ENCODE measurements at places on chromosomes 11 and 22.
A peak's percentile ranks its signal among the peaks of the same experiment; 100 is the strongest.

GRCh38 chr22:49632199-49633009, 195.3 kb downstream of the BRD1 start:
- DNase-seq, result peak; percentile 32

GRCh38 chr22:40951795-40952605, 822 bp downstream of the RBX1 start:
- DNase-seq, result peak; percentile 31

- DNase-seq, result peak; percentile 76
Measured at GRCh38 chr22:20080445-20080775, 369 bp downstream of the DGCR8 start.

DNA sequence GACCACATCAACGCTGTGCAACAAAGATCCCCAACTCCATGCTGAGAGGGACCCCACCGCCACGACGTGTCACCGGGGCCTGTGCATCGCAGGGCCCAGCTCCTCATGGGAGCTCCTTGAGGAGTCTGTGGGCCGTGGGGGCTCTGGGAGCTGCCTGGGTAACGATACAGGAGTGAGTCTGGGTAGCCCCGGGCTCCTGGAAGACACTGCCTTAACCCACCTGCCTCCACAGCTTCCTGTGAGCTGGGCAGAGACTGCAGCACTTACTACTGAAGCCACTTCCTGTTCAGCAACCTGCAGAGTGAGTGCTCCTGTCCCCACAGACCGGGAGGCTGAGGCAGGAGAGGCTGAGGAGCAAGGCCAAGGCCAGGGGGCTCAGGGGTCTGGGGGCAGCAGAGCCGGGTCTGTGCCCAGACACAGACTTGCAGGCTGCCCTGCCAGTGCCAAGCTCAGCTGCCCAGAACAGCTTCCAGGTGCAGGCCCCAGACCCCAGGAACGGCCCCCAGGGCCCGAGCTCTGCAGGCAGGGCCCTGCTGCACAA, 226.7 kb downstream of the BRD1 start:
- DNase-seq, result no peak

- no peak for DNase-seq
Measured at GRCh38 chr22:49503321-49503720, 324.4 kb downstream of the BRD1 start.

- no peak for DNase-seq
Measured at GRCh38 chr11:94219771-94220170, 84.6 kb upstream of the IZUMO1R start.

DNA sequence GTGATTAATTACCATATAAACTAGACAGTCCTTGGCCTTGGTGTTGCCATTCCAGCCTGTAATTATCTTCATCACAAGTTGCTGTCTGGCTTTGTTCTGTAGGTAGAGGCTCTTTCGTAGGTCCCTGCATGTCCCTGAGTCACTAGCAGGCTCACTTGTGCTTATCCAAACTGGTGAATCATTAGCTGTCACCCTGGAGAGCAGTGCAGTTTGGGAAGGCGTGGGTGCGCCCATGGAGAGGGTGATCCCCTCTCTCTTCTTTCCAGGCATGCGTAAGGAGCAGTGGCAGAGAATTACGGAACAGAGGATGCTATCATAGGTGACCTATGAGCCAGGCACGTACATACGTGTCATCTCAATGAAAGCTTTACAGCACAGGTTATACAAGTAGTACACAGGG, 11.0 kb upstream of the EHF start:
- no peak for DNase-seq

DNA sequence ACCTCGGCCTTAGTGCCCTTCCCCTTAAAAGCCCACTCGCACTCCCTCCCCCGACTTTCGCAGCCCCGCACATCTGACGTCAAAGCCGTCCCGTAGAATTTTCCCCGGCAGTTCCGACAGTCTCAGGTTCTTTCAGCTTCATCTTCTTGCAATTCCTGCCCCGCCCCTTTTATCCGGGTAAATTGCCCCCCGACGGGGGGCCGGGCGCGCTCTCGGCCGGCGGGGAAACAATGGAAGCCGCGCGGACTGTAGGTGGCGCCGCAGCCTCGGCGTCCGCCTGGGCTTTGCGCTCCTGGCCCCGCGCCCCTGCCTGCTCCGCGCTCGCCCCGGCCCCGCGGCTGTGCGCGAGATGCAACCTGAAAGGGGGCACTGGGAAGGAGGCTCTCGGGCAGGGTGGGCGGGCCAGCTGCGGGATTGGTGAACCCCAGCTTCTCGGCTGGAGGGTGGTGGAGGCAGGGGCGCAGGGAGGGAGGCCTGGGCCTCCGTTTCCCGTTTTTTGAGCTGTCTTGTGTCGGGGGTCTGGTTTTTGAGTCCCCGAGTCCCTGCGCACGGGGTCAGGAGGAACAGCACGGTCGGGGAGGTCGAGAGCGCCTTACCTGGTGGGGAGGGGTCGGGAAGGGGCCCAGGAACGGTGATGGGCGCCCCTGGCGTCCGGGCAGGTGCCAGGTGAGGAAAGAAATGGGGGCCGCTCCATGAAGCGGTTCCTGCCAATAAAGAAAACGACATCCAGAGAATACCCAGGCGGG, 859 bp upstream of the FGF19 start:
- peak; percentile 11 for DNase-seq

DNA sequence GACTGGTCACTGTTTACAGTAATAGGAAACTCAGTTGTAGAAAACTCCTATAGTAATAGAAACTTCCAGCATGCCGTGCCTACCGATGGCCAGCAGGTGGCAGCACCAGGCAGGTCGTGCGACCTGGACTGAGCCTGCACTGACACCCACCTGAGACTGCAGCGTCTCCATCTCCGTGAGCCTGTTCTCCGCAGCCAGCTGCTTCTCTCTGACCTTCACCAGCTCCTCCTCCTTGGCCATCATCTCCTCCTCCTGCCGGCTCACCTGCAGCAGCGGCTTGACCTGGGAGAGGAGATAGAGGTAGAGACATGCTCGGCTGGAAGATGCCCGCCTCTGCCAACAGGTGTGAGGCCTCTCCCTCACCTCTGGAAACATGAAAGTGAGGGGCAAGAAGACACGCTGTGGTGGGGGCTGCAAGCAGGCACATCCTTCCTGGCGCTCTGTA, 48.5 kb downstream of the APOL1 start:
- peak; percentile 83 for DNase-seq

DNA sequence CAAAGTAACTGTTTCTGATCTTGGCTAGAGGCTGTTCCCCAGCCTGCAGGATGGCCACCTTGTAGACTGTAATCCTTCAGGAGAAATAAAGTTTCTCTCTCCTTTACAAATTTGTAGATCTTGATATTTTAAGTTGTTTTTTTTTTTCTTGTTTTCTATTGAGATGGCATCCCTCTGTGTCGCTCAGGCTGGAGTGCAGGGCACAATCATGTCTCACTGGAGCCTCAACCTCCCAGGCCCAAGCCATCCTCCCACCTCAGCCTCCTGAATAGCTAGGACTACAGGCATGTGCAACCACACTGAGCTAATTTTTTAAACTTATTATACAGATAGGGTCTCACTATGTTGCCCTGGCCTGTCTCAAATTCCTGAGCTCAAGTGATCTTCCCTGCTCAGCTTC, 389.8 kb upstream of the LRRC4C start:
- DNase-seq, result no peak

DNA sequence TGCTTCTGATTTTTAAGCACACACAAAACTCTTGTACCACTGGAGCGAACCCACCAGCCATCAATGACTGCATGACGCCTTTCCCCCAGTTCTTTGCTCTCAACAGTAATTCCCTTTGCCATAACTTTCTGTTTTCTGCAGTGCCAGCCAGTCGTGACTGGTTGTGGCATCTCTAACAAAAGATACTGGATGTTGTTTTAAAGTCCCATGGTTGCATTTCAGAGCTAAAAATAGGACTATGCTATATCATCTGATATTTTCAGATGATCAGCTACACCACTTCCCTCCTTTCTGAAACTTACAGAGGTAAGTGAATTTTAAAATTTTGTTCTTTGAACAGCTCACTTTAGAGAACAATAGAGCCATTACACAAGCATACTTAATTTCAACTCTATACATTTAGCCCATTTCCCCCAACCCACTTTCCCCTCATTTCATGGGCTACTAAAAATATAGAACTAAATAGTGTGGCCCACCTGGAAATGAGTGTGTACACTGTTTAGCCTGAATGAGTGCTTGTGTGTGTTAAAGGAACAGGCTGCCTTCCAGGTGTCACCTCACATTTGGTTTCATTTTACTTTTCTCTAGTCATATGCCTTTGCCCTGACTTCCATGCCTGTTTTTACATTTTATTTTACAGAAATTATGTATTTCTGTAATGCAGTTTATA, 136.9 kb upstream of the ZC3H12C start:
- DNase-seq, result no peak

DNA sequence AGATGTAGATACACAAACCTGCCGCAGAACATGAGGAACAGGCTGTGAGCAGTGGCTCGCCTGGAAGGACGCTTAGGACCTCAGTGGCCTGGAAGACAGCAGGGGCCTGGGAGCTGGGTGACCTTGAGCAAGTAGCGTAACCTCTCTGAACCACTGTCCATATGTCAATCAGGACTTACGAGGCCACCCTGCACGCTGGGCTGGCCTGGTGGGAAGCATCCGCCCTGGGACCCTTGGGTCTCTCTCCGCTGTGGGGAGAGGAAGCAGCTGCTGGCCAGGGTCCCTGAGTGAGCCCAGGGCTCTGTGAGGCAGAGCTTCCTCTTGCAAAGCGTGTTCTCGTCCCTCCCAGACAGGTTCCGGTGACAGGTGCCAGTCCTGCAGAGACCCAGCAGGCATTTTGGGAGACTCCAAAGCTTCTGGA, 14.0 kb upstream of the EHD1 start:
- no peak for DNase-seq

DNA sequence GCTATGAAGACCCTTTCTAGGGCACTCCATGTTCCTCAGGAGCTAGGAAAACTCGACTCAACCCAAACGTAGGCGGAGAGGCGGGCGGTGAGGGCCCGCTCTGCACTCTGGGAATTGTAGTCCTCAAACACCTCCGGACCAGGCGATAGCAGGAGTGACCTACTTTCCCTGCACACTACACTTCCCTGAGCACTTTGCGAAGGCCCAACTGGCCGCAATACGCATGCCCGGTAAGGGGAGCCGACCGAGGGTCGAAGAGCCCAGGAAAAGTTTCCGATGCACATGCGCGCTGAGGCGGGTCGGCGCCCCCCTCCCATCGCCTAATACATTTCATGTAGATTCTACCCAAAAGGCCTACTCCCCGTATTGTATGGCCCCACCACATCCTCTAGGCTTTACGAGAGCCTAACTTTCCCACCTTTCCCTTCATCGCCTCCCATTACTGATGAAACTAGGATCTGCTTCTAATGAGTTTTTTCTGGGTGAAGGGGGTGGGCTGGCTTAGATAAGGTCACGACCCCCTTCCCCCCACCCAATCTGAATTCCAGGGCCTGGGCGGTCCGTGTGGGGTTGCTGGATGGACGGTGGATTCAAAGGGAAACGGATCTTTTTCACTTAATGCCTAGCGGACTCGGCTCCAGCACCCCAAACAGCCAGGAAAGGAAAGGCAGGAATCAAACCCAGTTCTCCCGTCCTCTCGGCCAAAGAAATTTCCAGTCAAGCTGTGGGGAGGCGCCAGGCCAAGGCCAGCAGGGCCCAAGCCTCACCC, 2.1 kb downstream of the TOB2 start:
- DNase-seq, result peak; percentile 96

GRCh38 chr11:1863352-1864216, 10.7 kb downstream of the LSP1 start:
- no peak for DNase-seq

GRCh38 chr11:61297341-61297740, 2.2 kb upstream of the VWCE start:
- DNase-seq, result no peak

- DNase-seq, result no peak
Measured at GRCh38 chr22:44673406-44673805, 28.6 kb upstream of the PRR5 start.

DNA sequence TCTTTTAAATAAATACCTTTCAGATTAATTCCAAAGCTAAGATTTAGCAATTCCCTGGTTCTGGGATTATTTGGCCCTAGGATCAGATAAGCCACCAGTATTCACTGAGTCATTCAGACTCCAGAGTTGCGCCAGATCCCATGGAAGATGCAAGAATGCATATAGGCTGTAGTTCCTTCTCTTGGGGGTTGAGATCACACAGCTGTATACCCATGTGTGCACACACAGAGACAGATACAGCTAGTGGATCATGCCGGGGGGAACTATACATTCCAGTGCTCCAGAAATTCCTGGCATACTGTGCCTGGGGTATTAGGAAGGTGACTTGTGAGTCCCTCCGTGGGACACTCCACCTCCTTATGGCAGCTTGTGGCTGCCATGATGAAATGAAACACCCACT, 75.4 kb downstream of the ZBTB16 start:
- DNase-seq, result no peak

DNA sequence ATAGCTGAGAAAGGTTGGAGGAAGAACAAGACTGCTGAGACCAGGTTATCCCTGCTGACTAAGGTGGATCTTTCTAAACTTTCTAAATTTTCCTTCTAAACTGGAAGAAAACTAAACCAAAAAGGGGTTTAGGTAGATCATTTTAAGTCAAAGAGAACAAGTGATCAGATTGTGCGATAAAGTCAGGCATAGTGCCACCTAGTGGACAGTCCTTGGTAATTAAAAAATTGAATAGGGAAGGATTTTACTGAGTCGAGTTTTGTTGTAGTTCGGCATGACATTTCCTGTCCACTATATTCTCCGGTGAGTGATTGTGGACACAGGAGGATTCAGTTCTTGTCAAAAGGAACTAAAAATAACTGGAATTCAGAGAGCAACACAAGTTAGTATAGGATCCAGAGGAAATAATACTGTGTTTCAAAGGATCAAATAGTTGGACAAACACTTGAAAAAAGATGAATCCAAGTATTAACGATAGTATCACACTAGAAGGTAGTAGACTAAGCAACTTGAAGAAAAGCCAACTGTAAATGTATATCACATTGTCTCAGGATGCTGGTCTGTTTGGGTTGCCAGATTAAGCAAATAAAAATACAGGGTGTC, 1236.4 kb downstream of the FAM181B start:
- DNase-seq, result peak; percentile 43

DNA sequence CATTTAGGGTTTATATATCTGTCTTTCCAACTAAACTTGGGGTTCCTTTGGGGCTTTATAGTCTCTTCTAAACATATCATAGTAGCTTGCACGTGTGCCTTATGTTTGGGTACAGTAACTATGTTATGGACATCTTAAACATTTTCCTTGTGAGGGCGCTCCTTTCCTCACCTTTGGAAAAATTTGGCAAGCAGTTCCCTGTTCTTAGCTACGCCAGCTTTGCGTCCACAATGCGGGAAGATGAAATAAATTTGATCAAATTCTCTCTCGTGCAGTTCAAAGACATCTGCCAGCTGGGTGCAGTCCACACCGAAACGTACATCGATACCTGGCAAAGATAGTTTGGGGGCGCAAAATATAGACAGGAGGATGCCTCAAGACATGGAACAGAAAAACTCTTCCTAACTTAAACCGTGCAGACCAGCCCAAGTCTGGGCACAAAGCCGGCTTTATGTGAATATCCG, 548 bp downstream of the FDXACB1 start:
- DNase-seq, result no peak

- no peak for DNase-seq
Measured at GRCh38 chr22:50728523-50728931, 9.5 kb upstream of the ACR start.

DNA sequence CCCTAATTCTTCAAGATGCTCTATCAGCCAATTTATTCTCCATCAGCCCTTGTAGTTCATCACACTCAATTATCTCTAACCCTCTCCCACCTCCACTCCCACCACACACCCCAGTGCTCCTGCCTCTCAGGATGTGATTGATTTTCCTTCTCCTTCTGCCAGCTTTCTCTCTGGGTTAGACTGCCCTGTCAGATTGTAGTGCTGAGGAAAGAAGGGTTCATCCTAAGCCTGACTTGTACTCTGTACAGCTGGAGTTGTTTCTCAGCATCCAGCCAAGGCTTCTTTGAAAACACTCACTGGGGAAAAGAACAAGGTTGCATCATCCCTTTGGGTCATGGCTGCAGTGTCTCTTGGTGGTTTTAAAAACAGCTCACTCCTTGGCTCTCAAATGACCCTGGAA, 61.2 kb downstream of the CECR2 start:
- DNase-seq, result no peak
